Activated effector memory CD4-positive, alpha-beta T cell treated with anti-CD3 and anti-CD28 coated beads, Interleukin-2, amount 50 U/mL, for 16 hours (primary cell): ENCODE measurements at places on chromosomes 1 and 21.

DNA sequence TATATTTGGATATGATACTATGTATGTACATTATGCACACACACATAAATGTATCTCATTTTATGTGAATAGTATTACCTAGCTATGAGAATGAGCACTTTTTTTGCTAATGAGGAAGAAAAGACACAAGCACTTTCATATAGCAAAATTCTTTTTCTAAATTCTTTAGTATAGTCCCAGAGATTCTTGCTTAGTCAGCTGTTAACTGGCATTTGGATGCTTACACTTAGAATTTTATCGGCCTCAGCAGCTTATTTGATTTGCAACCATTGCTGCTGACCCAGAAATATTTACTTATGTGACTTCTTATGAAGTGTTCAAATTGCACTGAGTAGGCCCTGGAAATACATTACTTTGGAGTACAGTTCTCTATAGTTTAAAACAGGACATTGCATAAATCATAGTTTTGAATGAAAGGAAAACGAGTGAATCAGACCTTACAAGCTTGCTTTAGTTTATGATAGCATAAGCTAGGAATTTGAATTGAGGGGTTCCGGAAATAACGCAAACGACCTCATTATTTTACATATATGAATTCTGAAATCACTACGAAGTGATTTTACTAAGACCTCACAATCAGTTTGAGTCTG, 653.9 kb upstream of the NEGR1 start:
- no peak for DNase-seq

DNA sequence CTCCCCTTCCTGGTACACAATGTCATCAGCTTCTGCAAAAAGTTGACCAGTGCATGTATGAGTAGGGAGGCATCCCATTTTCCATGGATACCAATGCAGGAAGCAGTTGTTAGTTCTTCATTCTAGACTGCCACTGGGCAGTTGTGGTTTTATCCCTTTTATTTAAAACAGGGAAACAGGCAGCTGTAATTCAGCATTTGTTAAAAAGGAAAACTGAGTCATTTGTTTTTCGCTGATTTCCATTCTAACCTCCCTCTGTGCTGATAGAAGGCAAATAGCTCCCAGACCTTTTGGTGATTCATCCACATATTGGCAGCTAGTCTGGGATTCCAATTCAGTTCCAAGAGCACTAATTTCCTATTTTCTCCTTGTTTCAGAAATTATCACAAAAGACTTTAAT, 21.1 kb upstream of the ABCA4 start:
- no peak for DNase-seq

- peak; percentile 72 for DNase-seq
Observed at GRCh38 chr1:6470132-6471085, 4.4 kb upstream of the TNFRSF25 start.

- no peak for DNase-seq
Observed at GRCh38 chr1:97337250-97338030, 583.4 kb downstream of the DPYD start.

DNA sequence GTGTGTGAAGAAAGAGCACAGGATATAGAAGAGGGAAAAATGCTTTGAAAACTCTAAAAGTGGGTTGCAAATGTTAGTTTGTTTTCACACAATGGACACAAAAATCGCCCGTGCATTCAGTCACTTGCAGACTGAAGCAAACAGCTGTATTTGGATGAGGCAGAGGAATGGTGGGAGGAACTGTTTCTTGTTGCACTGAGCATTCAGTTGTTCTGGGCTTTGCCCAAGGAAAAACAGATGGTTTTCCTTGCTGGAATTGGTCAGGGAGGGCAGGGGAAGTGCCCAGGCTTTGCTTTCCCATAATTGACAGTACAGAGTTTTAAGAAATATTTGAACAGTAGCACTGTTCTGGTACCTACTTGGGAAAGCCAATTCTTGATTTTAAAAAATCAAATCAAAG, 19.5 kb upstream of the WARS2 start:
- no peak for DNase-seq

DNA sequence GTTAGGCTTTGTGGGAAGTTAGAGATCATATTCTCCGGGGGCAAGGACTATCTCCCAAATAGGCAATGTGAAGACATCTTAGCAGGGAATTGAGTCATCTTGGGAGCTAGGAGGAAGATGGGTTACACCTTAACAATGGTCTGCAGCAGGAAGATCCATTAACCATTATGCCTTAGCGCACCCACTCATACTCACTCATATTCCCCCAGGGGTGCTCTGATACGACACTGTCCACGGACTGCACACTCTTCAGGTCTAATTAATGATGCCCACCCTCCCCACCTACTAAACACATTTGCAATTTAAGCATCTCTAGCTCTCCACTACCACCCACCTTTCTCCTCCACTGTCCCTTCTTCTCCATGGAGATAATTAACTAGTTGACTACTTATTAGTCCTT, 857 bp upstream of the AK5 start:
- DNase-seq: no peak

- DNase-seq: peak; percentile 36
Observed at GRCh38 chr1:228463009-228463558, 24.1 kb upstream of the RNF187 start.

DNA sequence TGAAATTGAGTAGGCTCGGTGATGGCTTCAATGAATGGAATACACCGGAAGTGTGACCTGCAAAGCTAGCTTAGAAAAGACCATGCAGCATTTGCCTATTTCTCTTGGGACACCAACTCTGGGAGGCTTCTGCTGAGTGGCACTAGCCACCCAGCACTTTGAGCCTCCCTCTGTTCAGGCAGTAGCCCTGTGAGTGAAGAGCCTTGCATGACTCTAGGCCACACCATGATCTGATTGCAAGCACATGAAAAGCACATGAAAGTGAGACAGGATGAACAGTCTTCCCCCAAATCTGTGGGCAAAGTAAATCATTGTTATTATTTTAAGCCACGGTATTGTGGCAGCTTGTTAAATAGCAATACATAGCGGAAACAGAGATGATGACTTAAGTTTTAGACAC, 2.8 kb downstream of the CD48 start:
- peak; percentile 71 for DNase-seq

DNA sequence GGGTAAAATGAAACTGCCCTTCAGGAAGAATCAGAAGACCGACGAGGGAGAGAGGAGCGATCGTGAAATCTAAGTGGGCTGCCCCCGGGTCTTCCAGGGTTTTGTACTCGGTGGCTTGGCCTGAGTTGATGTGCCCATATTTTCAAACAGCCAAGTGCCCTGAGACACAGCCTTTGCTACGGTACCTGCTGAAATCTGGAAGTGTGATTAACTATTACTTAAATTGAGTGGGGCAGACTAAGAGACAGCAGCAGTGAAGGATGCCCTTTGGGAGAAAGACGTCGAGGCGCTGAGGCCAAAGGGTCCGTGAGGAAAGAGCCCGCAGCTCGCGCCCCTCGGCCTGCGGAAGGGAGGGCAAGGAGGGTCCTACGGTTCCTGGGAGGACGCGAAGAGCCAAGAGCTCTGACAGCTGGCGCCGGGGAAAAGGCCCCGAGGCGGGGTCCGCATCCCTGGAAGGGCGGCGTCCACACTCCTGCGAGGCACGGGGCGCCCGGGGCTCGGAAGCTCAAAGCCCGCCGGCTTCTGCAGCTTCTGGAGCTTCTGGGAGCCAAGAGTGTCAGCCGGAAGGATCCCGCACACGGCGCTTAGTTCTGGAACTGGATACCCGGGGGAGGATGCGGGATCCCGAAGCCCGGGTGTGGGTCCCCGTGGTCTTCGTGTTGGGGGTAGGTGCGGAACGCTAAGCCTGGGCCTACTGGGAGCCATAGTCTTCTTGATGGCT, 15.4 kb upstream of the RNU1-4 start:
- DNase-seq: peak; percentile 58

GRCh38 chr1:221192055-221192454, 312.8 kb downstream of the HLX start:
- no peak for DNase-seq

DNA sequence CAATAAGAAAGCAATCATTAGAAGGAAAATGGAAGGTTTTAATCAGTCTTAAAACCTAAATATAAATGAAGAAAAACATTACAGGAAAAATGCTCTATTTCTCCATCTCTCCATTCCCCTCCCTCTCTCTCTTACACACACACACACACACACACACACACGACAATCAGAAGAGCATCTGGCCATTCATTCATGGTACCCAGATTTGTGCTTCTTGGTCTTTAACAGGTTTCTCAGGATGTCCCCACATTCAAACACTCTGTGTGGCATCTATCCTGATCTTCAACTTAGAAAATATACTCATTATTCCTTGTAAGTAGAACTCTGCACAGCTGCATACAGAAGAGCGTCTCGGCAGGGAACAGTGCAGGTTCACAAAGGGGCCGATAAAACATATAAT, 779 bp downstream of the LRRC40 start:
- DNase-seq: no peak

DNA sequence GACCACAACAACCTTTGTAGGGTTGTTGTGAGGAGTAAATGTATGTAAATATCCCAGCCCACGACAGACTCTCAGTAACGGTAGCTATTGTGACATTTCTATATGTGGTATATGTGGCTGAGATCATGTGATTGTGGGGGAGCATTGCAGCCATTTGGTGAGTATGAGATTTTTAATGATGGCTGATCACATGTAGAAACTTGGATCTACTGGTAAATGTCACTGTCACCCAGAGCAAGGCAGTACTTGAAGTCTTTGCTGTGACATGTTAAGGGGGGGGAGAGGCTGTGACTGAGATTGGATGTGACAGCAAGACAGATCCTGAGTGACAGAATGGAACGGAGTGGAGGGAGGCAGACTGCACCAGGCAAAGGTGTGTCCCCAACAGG, 23.9 kb upstream of the MEF2D start:
- no peak for DNase-seq

GRCh38 chr1:91075233-91076135, 53.6 kb upstream of the ZNF644 start:
- no peak for DNase-seq

- no peak for DNase-seq
Observed at GRCh38 chr1:201640624-201641023, 101.7 kb downstream of the NAV1 start.

GRCh38 chr1:224980181-224980580, 50.7 kb downstream of the DNAH14 start:
- DNase-seq: no peak

- DNase-seq: no peak
Observed at GRCh38 chr1:190759807-190760206, 282.1 kb upstream of the BRINP3 start.

- DNase-seq: no peak
Observed at GRCh38 chr1:244874974-244875579, 10.7 kb upstream of the HNRNPU start.

GRCh38 chr1:96682056-96682455, 39.5 kb upstream of the PTBP2 start:
- no peak for DNase-seq

DNA sequence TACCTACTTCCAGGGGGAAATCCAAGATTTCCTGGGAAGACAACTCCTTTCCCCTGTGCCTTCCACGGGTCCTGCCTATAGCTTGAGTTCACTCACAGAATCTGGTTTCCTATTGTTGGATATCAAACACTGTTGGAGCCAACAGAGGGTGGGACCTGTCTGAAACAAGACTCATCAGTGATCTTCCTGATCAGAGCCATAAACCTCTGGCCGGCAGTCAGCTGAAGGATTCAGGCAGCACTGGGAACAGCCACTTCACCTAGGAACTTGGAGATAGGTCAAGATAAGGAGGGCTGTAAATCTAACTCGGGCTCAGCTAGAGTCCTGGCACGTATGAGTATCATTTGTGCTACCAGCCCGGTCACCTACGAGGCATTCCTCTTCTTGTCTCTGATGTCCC, 23.3 kb downstream of the SH3BP5L start:
- no peak for DNase-seq

GRCh38 chr1:215958841-215959240, 391.7 kb downstream of the KCTD3 start:
- no peak for DNase-seq

GRCh38 chr21:42653231-42654061, at the start of gene PDE9A:
PDE9A (plus strand) TSS chr21:42653621; CDS start chr21:42653815, 194 bp downstream.
- no peak for DNase-seq

DNA sequence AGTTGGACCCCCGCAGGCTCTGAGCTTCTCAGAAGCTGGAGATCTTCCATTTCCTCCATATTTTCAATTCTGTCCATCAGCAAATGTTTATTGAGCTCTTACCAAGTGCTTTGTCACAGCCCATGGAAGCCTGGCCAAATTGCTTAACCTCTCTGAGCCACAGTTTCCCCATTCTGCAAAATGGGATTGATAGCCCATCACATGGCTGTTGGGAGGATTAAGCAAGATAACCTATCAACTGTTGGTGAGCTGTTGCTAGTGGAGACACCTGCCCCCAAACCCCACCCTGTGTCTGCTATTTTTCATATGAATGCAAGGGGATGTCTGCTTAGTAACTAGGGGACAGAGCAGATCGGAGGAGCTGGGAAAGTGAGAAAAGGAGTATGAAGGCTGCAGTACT, 38.3 kb downstream of the CD34 start:
- DNase-seq: no peak

- DNase-seq: no peak
Observed at GRCh38 chr1:94305704-94306103, 68.3 kb upstream of the ARHGAP29 start.
